Iris pigment epithelial cell (primary cell): ENCODE measurements at places on chromosomes 3 and 15.

- no peak for DNase-seq
Observed at GRCh38 chr3:168295027-168295426, 199.3 kb upstream of the GOLIM4 start.

- no peak for DNase-seq
Observed at GRCh38 chr3:81884791-81885190, 123.3 kb upstream of the GBE1 start.

DNA sequence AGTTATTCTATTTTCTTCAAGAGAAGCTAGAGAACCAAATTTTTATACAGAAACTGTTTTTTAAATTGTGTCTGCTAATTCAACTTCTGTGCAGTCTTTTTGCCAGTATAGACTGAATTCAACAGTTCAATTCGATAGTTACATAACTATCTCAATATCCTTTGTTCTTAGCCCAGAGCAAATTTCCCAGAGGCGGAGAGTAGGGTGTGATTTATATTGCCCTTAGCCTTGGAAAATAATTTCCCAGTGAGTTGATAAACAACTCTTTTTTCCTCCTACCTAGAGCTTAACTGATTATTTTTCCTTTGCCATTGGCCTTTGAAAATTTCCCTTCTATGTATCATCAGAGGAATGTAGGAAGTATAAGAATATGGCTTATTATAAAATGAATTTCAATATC is 420.5 kb downstream of the NSUN3 start:
- no peak for DNase-seq

DNA sequence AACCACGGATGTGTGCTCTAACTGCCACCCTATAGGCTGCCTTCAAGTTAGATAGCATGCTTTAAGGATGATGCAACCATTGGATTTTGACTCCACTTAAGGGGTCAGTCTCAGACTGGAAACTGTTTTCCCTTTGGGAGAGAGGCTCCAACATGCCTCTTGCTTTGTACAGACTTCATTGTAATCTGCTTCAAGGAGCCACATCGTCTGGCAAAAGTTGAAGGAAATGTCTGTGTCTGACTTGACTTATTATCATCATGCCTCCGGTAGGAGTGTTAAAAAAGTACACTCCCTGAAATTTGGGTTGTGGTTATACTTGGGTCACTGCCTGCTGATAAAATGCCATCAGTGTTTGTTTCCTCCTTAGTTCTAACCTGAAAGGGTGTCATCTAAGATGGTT is 245.4 kb upstream of the CDIN1 start:
- peak; percentile 78 for DNase-seq

GRCh38 chr15:94379986-94380385 is 148.6 kb downstream of the MCTP2 start:
- DNase-seq, result no peak

GRCh38 chr3:185052631-185053030 is 100.2 kb downstream of the C3orf70 start:
- DNase-seq, result no peak

DNA sequence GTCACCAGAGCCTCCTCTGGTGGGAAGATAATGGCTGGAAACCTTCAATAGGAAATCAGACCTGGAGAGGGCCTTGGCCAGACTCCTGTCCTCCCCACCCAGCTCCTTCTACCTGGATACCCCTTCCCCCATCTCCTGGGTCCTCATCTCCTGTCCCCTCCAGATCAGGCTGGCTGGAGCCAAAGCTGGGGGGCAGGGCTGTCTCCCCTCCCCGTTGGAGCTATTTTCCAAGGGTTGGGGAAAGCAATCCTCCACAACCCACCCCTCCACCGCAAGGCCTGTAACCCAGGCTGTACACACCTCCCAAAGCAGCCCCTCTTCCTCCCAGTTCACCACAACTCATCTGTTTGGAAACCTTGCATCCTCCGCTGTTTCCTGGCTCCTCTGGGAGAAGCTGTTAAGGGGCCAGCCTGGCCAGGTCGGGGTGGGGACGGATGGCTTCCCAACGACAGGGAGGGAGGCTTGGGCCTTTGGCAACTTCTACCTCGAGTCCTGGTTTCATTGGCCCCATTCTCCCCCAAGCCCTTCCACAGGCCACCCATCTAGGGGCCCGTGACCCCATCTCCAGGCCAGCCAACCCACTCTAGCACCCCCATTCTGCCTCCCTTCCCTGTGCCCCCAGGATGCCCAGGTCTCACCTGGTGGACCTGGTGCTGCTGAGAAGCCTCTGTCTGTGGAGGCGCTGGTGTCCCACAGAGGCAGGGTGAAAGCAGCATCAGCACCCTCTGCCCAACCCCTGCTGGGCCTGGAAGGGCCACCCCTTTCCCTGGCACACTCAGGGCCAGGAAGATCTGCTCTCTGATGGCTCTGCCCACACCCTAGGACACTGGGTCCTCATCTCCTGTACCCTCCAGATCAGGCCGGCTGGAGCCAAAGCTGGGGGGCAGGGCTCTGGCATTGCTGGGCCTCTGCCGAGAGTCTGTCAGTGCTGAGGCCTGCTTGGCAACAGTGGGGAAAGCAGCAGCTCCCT is 22.1 kb upstream of the GOLGA6C start:
- no peak for DNase-seq

- peak; percentile 32 for DNase-seq
Observed at GRCh38 chr15:64324165-64324877, 31.7 kb downstream of the CSNK1G1 start.
